ENCODE measurements at places on chromosomes 5 and 9.

- DNase-seq: no peak
These were observed 18.4 kb upstream of the F2RL2 start for GRCh38 chr5:76641514-76642120.

- no peak for DNase-seq
These were observed 33.7 kb upstream of the ZNF366 start for GRCh38 chr5:72540759-72541438.

DNA sequence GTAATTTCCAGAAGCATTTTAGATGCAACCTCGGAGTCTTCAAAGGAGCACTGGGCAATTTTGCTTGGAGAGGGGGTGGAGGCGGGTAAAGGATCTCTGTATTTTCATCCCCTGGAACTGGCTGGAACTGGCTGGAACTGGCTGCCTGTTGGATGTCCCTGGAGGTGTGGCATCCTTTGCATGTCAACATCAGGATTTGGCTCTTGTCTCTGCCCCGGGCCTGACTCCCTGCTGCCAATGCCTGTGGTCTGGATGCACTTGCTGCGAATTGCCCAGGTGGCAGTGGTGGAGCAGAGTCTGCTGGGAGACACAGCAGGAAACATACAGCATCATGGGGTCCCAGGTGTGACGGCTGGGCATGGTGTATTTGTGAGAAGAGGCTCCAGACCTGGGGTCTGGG, 391.3 kb downstream of the GADD45G start:
- DNase-seq: no peak

GRCh38 chr9:131282688-131283422, 6.5 kb upstream of the FAM78A start:
- no peak for DNase-seq

DNA sequence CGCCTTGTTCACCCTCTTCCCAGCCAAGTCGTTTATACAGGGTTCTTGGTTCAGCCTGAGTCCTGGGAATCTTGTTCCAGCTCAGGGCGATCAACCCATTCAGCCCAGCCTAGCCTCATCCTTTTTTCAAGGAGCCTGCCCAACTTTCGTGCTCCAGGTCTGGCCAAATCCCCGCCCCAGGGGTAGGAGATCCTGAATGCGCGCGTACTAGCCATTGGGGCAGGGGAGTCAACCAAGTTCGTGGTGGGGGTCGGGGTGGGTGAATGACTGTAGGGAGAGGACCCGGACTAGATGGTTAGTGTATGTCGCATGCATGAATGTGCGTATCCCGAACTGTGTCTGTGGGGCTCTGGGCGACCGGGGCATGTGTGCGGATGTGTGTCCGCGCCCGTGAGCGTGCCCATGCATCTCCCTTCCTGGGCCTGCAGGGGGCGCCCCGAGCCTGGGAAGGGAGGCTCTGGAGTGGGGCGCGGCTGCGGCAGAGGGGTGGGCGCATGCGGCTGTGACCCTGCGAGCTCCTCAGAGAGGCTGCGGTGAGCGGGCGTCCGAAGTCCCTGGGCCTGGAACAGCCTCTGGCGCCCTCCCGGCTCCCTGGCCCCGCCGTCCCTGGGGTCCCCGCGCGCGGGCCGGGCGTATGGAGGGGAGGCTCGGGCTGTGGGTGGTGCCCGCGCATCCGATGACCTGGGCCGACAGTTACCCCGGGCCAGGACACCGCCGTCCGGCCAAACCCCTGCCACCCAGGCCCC, 8.7 kb downstream of the CCL21 start:
- peak; percentile 68 for DNase-seq

GRCh38 chr5:175734016-175734415, 76.1 kb downstream of the HRH2 start:
- no peak for DNase-seq

Measured in NCI-H1930 (cell line).